ENCODE measurements at places on chromosomes 1 and 21.

GRCh38 chr1:45647248-45648021 is 23.6 kb upstream of the CCDC17 start:
- DNase-seq: no peak

DNA sequence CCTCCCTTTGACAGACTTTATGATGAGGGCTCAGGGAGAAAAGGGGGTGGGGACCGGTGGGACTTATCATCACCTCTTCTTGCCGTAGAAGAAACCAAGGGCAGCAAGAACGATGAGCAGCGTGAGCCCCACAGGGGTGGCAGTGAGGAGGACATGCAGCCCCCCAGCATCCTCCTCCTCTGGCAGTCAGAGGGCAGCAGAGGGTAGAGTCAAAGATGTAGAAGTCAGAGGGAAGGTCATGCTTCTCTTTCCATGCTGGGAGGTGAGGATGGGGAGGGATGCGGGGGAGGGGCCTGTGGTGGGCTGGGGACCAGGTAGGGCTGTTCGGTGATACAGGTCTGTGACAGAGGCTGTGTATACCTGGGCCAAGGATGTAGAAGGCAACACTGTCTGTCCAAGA is 14.8 kb downstream of the INSRR start:
- DNase-seq: no peak

DNA sequence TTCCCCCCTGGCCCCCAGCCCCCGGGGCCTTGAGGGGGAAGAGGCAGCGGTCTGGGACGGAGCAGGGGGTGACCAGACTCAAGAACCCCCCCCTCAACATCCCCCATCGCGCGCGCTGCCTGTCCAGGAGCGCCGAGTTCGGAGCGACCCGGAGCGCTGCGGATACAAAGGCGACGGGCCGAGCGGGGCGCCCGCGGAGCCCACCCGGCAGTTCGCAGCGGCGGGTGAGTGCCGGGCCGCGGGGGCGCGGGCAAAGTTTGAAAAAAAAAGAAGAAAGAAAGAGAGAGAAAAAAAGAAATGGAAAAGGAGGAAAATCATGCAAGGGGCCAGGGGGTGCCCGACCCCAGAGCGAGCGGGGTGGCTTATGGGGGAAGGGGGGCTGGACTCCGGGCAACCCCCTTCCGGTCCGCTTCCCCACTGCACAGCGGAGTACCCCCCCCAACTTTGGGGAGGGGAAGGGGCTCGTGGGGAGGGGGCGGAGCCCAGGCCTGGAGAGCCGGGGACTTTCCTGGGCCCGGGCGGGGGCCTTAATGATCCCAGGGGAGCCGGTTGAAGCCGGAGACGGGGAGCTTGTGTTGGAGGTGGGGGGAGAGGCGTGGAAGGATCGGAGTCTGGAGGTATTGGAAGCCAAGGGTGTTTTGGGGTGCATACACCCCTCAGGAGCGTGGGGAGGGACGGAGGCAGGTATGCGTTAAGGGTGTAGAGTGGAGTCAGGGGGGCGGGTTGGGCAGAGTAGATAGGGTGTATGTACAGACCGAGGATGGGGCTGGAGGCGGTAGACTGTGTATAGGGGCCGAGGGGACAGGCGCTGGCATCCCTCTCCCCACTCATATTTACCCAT is 502 bp downstream of the VANGL2 start:
- DNase-seq: no peak

- DNase-seq: no peak
Observed at GRCh38 chr1:170619241-170620028, 44.5 kb upstream of the PRRX1 start.

DNA sequence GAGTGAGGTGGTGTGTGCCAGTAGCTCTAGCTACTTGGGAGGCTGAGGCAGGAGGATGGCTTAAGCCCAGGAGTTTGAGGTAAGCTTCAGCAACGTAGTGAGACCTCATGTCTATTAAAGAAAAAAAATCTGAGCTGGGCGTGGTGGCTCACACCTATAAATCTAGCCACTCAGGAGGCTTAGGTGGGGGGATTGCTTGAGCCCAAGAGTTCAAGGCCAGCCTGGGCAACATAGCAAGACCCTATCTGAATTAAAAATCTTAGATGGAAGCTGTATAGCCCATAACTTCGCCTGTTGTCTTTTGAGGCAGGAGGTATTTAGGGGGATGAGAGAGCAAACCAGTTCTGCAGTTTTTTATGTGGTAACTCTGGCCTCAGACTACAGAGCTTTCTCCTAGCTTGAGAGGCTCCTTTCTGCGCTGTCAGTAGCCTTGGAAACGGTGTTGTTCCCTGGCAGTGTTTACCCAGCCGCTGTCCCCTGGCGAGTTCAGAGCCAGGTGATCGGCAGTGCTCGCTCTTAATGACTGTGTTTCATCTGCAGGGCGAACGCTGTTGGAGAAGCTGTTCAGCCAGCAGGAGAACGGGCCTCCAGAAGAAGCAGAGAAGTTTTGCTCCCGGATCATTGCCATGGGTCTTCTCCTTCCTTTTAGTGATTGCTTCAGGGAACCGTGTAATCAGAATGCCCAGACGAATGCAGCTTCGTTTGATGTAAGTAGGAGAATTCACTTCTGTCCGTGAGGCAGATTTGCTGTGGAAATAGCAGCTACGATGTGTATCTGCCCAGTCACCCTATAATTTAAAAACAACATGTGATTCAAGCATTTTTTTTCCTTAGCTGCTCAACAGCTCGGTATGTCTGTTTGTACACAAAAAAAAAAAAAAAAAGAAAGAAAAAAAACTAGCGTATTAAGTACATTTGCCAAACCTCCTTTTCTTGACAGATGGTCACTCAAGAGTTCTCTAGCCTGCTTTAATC is 31.2 kb downstream of the FMN2 start:
- DNase-seq: peak; percentile 99

DNA sequence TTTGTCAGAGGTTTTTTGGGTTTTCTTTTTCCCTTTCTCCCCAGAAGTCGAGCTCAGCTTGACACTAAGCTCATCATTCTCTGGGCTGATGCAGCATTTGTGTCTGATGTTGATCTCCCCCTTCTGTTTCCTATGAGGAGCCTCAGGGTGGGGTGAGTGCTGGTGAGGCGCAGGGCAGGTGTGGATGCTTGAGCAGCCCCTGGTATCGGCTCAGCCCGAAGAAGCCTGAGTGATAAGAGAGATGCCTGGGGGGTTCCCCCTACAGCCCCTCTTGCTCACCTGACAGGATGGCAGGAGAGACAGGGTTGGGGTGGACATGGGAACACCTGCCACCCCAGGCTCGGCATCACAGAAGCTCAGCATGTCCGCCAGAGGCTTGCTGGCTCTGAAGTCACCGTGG is 239.0 kb downstream of the RHOU start:
- no peak for DNase-seq

- no peak for DNase-seq
Observed at GRCh38 chr1:64453688-64454087, 16.2 kb upstream of the CACHD1 start.

- no peak for DNase-seq
Observed at GRCh38 chr1:240714568-240715292, 102.8 kb upstream of the GREM2 start.

DNA sequence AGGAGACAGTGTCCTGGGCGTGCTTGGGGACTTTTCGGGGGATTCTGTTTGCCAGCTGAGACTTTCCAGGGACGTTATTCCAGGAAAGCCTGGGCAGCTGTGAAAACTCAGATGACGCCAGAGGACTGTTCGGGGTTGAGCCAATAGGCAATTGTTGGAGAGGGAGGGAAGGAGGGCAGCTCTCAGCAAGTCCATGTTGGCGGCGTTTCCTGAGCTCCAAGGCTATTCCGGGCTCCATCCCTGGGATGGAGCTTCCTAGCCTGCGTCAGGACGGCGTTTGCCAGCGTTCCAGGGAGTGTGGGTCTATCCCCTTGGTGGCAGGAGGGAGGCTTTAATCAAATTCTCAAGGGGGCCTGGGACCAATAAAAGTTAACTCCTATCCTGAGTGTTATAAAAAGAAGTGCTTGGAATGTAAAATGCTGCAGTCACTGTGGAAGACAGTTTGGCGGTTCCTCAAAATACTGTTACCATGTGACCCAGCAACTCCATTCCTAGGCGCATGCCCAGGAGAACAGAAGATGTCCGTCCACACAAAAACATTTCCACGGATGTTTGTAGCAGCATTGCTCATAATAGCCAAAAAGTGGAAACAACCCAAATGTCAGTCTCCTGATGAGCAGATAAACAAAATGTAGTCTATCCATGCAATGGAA is 15.2 kb downstream of the SLC27A3 start:
- DNase-seq: no peak

DNA sequence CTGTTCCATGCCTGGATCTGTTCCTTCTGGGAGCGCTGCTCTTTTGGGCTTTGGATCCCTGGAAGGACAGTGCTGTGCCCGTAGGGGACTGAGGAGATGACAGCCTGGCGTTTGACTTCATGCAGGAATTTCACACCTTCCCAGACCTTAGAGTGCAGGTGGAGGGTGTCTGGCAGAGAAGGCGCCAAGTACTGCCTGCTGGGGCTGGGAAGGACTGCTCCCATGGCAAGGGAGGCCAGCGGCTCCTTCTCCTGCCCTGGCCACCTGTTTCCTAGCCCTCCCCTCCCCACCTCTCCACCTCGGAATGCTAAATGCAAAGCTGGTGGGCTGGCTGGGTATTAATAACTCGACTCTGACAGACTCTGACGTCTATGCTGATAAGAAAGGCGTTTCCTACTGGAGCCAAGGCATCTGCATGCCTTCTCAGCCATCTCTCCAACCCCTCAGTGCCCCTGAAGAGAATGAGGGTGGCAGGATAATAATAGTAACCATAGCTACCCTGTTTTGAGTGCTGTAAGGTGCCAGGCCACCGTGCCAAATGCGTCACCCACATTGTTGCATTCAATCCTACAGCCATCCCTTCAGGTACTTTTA is 17.5 kb upstream of the PDIK1L start:
- DNase-seq: no peak

DNA sequence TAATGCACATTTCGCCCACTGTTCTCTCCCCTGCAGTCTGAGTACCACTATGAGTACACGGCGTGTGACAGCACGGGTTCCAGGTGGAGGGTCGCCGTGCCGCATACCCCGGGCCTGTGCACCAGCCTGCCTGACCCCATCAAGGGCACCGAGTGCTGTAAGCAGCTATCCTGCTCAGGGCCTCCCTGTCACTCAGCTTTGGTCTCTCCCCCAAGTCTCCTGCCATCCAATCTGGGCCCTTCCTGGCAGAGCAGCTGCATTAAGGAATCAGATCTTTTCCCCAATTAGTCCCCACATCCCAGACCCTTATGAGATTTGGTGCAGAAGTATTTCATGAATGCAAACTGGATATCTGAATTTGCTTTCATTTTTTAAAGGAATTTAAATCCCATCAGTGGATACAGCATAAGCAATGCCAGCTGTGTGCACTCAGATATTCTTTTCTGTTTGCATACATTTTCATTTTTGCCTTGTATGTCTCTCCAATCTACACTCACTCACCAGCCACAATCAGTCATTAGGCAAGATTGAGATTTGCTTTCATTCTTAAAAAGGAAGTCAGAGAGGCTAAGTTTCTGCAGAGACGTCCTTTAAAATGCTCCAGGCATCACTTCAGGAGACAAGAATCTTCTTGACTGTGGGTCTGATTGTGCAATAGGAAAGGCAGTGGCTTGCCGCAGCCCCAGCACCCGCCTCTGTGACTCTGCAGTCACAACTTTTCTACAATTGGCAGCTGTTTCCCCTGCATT is 48.1 kb downstream of the ELAPOR1 start:
- no peak for DNase-seq

DNA sequence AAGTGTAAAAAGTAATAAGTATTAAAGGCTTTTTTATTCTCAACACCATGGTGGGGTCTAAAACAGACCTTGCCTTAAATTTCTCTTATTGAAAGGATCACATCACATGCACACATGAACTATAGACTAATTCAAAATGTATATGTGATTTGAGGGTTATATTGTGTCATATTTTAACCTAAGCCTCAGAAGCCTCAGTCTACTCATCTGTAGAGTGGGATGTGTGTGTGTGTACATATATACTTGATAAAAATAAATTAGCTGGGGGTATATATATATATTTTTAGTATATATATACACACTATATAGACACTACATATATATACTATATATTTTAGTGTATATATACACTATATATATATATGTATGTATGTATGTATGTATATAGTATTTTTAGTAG is 58.8 kb downstream of the KCTD3 start:
- DNase-seq: no peak

DNA sequence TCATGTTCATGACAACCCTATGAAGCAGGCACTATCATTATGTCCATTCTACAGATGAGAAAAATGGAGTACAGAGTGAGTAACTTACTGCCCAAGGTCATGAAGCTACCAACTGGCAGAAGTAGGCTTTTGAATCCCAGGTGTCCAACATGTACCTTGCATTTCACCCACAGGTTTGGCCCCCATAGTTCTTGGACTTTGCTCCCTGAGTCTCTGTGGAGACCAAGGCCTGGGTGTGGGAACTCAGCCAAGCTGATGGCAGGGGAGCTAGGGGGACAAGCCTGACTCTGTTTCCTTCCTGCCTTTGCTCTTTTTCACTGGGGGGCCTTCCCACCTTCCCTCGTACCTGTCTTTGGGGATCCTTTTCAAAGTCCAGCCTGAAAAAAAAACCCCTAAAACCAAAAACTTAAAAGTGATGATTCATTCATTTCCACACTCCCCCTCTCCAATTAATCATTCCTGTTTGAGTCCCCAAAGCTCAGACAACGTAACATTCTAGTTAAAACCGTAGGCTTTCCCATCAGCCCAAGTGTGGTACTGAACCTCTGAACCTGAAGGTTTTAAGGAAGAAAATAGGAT is 8.5 kb upstream of the TTC22 start:
- no peak for DNase-seq

DNA sequence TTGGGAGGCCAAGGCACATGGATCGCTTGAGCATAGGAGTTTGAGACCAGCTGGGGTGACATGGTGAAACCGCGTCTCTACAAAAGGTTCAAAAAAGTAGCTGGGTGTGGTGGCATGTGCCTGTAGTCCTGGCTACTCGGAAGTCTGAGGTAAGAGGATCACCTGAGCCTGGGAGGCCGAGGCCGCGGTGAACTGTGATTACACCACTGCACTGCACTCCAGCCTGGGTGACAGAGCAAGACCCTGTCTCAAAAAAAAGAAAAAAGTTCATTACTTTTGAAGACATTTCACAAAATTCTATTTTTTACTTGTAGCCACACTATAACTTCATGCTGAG is 2.1 kb upstream of the DENND2C start:
- DNase-seq: no peak

- peak; percentile 76 for DNase-seq
Observed at GRCh38 chr1:240732390-240732789, 120.4 kb upstream of the GREM2 start.

DNA sequence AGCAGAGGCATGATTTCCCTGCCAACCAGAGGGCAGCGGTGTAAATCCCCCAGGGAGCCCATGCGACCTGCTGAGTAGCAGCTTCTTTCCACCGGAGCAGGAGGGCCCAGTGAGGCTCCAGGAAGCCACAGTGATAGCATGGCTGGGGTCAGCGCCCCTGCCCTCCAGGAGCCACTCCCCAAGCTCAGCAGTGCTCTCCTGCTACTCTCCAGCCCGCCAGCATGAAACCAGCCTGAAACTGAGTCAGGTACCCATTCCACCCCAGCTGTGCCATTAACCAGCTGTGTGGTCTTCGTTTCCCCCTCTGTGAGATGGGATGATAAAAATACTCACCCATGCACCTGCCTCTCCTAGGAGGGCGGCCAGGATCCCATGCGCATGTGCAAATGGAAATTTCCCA is 123.8 kb upstream of the TMEM51 start:
- no peak for DNase-seq

- no peak for DNase-seq
Observed at GRCh38 chr1:61852670-61853015, 110.4 kb downstream of the PATJ start.

- DNase-seq: no peak
Observed at GRCh38 chr1:58317086-58317485, 229.4 kb downstream of the OMA1 start.

All from NCI-H2081 (cell line).